Glutamatergic neuron (in vitro differentiated cells): ENCODE measurements at places on chromosomes 16 and 17.
A peak's percentile ranks its signal among the peaks of the same experiment; 100 is the strongest.

GRCh38 chr16:54270711-54271110, 15.9 kb downstream of the IRX3 start:
- H3K27ac ChIP-seq, result no peak overlapping the region
- DNase-seq, result no peak
- no peak overlapping the region for H3K4me3 ChIP-seq
- peaks cover 4% of the 10 kb centered on the region for H3K4me1 ChIP-seq

- peak; percentile 33 for DNase-seq
- no peak overlapping the region for H3K27ac ChIP-seq
- peaks cover 16% of the 10 kb centered on the region for H3K4me1 ChIP-seq
- H3K36me3 ChIP-seq, result peaks cover 3% of the 10 kb centered on the region
- H3K27me3 ChIP-seq, result no peaks in the 10 kb centered on the region
Measured at GRCh38 chr17:61285526-61286320, 113.9 kb upstream of the TBX2 start.

- no peak overlapping the region for H3K4me3 ChIP-seq
- H3K27me3 ChIP-seq, result peaks cover 13% of the 10 kb centered on the region
- no peak for DNase-seq
- no peak overlapping the region for H3K27ac ChIP-seq
Measured at GRCh38 chr16:31711344-31711845, 162.2 kb upstream of the ZNF267 start.

DNA sequence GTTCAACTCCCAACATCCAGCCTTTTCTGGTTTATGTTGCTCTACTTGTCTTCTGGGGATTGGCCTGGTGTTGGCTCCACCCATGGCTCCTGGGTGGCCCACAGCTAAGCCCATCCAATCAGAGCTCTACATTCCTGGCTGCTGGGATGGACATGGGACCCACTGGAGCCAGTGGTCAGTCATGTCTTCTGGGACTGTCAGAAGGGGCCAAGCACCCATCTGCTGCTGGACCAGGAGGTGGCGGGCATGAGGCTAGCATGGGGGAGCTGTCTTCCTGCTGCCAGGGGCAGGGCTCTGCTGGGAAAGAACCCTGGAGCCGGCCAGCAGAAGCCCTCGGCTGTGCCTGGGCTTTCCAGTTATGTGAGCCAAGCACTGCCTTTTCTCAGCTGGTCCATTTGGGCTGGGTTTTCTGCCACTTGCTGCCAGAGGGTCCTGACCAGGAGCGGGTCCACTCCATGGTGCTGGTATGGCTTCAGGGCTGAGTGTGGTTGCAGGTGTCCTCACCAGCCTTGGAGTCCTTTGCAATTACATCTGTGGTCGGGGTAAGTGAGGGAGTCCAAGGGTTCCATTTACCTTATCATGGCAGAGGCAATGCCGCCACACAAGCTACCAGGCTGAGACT, 17.4 kb upstream of the ZNF469 start:
- H3K27me3 ChIP-seq, result no peaks in the 10 kb centered on the region
- H3K4me3 ChIP-seq, result no peak overlapping the region
- no peak overlapping the region for H3K27ac ChIP-seq
- peak; percentile 5 for DNase-seq
- H3K36me3 ChIP-seq, result peaks cover 12% of the 10 kb centered on the region
- H3K4me1 ChIP-seq, result no peaks in the 10 kb centered on the region

- peaks cover 33% of the 10 kb centered on the region for H3K27me3 ChIP-seq
- peaks cover 32% of the 10 kb centered on the region for H3K4me1 ChIP-seq
- H3K27ac ChIP-seq, result peak overlapping the region; percentile 99
- H3K36me3 ChIP-seq, result no peaks in the 10 kb centered on the region
Measured at GRCh38 chr17:81400154-81400977, 5.1 kb downstream of the BAHCC1 start.

DNA sequence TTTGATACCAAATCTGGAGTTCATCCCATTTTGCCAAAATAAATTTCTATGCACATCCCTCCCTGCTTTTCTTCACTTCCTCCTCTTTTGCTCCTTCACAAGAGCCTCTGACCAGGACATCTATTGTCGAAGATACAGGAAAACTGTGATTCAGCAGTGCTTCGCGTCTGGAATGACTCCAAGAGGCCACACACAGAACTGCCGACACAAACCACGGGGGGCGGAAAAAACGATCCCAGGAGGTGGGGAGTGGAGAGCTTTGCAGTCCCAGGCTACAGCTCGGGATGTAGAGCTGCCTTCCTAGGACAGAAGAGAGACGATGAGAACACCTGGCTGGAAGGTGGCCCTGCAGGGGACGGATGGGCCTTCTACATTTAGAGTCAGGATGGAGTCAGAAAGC, 102.8 kb downstream of the XYLT1 start:
- no peaks in the 10 kb centered on the region for H3K36me3 ChIP-seq
- H3K27me3 ChIP-seq, result no peaks in the 10 kb centered on the region
- no peak overlapping the region for H3K4me3 ChIP-seq
- H3K27ac ChIP-seq, result peak overlapping the region; percentile 23

- no peak overlapping the region for H3K4me3 ChIP-seq
- peaks cover 24% of the 10 kb centered on the region for H3K27me3 ChIP-seq
- no peak for DNase-seq
- no peak overlapping the region for H3K27ac ChIP-seq
- peaks cover 4% of the 10 kb centered on the region for H3K36me3 ChIP-seq
Measured at GRCh38 chr17:45424769-45425124, 7.9 kb downstream of the ARHGAP27 start.

GRCh38 chr17:76893623-76894334, 25.6 kb downstream of the MGAT5B start:
- DNase-seq, result no peak
- H3K4me3 ChIP-seq, result no peak overlapping the region
- H3K4me1 ChIP-seq, result peaks cover 6% of the 10 kb centered on the region
- no peak overlapping the region for H3K27ac ChIP-seq
- peaks cover 3% of the 10 kb centered on the region for H3K27me3 ChIP-seq

DNA sequence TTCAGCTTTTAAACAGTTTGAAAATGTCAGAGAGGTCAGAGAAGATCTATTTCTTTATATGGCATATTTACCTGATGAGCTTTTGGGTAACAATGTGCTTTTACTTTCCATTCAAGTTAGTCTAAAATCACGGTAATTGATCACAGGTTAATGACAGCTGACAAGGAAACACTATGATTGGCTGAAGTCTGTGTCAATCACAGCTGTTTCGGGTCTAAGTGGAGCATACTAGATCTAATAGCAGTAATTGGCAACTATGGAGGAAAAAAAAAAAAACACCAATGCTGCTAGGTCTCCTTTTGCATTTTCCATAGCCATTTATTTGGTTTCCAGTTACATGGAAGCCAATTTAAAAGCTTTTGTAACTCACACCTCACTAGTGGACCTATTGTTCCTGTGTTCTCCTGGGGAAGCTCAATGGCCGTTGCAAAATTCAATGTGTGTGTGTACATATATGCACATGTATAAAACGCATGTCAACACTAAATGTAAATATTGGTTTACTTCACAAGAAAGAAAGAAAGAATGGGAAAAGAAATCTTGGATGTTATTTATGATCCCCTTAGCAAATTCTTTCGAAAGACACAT, 568.3 kb upstream of the ZFHX3 start:
- H3K27me3 ChIP-seq, result no peaks in the 10 kb centered on the region
- no peak overlapping the region for H3K4me3 ChIP-seq
- DNase-seq, result no peak
- no peak overlapping the region for H3K27ac ChIP-seq
- no peaks in the 10 kb centered on the region for H3K4me1 ChIP-seq

DNA sequence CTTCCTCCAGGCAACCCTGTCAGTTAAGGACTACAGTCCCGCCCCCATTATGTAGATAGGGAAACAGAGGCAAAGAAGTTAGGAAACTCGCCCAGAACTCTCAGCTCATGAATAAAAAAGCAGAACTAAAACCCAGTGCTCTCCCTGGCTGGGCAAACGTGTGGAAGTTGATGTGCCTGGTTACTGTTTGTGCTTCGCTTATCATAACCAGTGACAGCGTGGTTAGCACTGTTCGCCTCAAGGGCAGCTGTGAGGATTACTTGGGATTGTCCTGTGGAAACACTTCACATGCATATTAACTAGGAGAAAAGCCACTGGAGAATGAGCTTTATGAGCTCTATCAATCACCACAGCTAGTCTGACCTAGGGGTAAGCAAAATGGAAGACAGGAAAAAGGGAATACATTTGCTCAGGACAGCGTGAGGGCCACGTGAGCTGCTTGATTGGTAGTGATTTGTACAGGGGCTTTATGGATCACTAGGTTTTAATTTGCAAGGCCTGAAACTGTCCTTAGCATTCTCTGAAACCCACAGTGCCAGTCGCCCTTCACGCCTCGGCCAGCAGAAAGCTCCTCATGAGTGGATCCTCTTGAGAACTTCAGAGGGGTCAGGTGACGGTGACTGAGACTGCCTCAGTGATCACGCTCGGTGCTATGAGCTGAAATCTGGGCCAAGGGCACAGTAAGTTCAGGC, 19.9 kb downstream of the CYB5D2 start:
- peaks cover 6% of the 10 kb centered on the region for H3K4me1 ChIP-seq
- no peak overlapping the region for H3K27ac ChIP-seq
- no peak overlapping the region for H3K4me3 ChIP-seq

- H3K27ac ChIP-seq, result no peak overlapping the region
- no peaks in the 10 kb centered on the region for H3K36me3 ChIP-seq
- H3K27me3 ChIP-seq, result peaks cover 2% of the 10 kb centered on the region
- no peak for DNase-seq
- no peak overlapping the region for H3K4me3 ChIP-seq
Measured at GRCh38 chr16:9027070-9027799, 63.5 kb upstream of the USP7 start.

GRCh38 chr16:27633221-27633620, 83.3 kb downstream of the KATNIP start:
- peaks cover 20% of the 10 kb centered on the region for H3K4me1 ChIP-seq
- H3K27ac ChIP-seq, result no peak overlapping the region

- no peaks in the 10 kb centered on the region for H3K27me3 ChIP-seq
- no peaks in the 10 kb centered on the region for H3K36me3 ChIP-seq
- H3K27ac ChIP-seq, result no peak overlapping the region
- peaks cover 2% of the 10 kb centered on the region for H3K4me1 ChIP-seq
- no peak overlapping the region for H3K4me3 ChIP-seq
Measured at GRCh38 chr17:60519795-60520194, 6.2 kb downstream of the APPBP2 start.

DNA sequence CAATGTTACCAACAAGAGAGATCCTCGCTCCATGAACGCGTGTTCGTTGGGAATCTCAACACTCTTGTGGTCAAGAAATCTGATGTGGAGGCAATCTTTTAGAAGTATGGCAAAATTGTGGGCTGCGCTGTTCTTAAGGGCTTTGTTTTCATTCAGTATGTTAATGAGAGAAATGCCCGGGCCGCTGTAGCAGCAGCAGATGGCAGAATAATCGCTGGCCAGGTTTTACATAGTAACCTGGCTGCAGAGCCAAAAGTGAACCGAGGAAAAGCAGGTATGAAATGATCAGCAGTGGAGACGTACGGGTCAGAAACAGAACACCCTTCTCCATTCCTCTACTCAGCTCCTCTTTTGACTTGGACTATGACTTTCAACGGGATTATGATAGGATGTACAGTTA, 13.3 kb downstream of the SOCS1 start:
- H3K4me3 ChIP-seq, result no peak overlapping the region
- no peak overlapping the region for H3K27ac ChIP-seq
- H3K36me3 ChIP-seq, result no peaks in the 10 kb centered on the region
- H3K4me1 ChIP-seq, result no peaks in the 10 kb centered on the region
- DNase-seq, result no peak

DNA sequence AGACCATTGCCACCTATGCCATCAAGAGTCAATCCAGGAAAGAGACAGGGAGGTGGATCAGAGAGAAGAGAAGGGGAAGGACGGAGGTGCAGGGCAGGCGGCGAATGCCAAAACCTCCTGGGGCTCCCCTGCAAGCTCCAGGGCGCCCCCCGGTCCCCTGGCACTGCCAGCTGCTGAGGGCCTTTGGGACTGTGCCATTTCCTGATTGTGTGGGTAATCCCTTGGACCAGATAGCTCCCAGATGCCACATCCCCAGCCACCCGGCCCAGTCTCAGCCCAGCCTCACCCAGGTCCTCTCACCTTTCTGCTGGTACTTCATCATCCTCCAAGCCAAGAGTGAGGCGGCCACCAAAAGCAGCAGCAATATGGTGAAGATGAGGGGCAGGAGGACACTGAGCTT, 14.7 kb downstream of the CD300LF start:
- no peak overlapping the region for H3K27ac ChIP-seq
- H3K36me3 ChIP-seq, result peaks cover 5% of the 10 kb centered on the region
- no peaks in the 10 kb centered on the region for H3K4me1 ChIP-seq
- peaks cover 8% of the 10 kb centered on the region for H3K27me3 ChIP-seq
- no peak for DNase-seq

GRCh38 chr16:70588565-70588964, 57.8 kb upstream of the IL34 start:
- no peak overlapping the region for H3K27ac ChIP-seq
- H3K4me3 ChIP-seq, result no peak overlapping the region
- peaks cover 6% of the 10 kb centered on the region for H3K4me1 ChIP-seq
- DNase-seq, result no peak

- DNase-seq, result no peak
- no peak overlapping the region for H3K27ac ChIP-seq
- H3K4me1 ChIP-seq, result no peaks in the 10 kb centered on the region
- H3K36me3 ChIP-seq, result no peaks in the 10 kb centered on the region
Measured at GRCh38 chr16:89183463-89183862, 11.9 kb downstream of the CDH15 start.

DNA sequence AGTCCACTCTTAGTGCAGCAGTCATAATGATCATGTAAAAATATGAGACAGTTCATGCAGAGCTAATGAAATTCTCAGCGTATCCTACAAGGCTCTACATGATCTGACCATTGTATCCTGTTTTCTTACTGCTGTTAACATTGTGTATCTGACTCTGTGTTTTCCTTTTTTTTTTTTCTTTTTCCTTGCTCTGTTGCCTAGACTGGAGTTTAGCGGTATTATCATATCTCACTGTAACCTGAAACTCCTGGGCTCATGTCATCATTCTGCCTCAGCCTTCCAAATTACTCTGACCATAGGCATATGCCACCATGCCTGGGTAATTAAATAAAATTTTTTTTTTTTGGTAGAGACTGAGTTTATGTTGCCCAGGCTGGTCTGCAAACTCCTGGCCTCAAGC, 12.1 kb downstream of the DUS2 start:
- H3K36me3 ChIP-seq, result peaks cover 5% of the 10 kb centered on the region
- no peaks in the 10 kb centered on the region for H3K4me1 ChIP-seq
- H3K27me3 ChIP-seq, result peaks cover 1% of the 10 kb centered on the region
- H3K4me3 ChIP-seq, result peak overlapping the region; percentile 69
- no peak overlapping the region for H3K27ac ChIP-seq
- DNase-seq, result no peak

GRCh38 chr16:69564845-69565670, 708 bp upstream of the NFAT5 start:
- DNase-seq, result no peak
- H3K36me3 ChIP-seq, result no peaks in the 10 kb centered on the region
- H3K4me1 ChIP-seq, result peaks cover 18% of the 10 kb centered on the region
- peaks cover 3% of the 10 kb centered on the region for H3K27me3 ChIP-seq
- H3K27ac ChIP-seq, result peak overlapping the region; percentile 68

GRCh38 chr16:22285080-22285479, 12.1 kb upstream of the POLR3E start:
- DNase-seq, result no peak
- H3K27me3 ChIP-seq, result peaks cover 3% of the 10 kb centered on the region
- peak overlapping the region; percentile 23 for H3K4me3 ChIP-seq

GRCh38 chr17:18191967-18192366, 8.3 kb downstream of the ALKBH5 start:
- no peak overlapping the region for H3K27ac ChIP-seq
- peaks cover 14% of the 10 kb centered on the region for H3K4me1 ChIP-seq
- DNase-seq, result no peak
- no peaks in the 10 kb centered on the region for H3K27me3 ChIP-seq
- no peak overlapping the region for H3K4me3 ChIP-seq

- H3K27ac ChIP-seq, result no peak overlapping the region
- H3K4me3 ChIP-seq, result no peak overlapping the region
- H3K27me3 ChIP-seq, result peaks cover 3% of the 10 kb centered on the region
Measured at GRCh38 chr16:50635505-50636392, 45.4 kb downstream of the SNX20 start.

GRCh38 chr16:59259074-59259949, 525.2 kb upstream of the GOT2 start:
- H3K27me3 ChIP-seq, result no peaks in the 10 kb centered on the region
- DNase-seq, result no peak
- H3K4me3 ChIP-seq, result no peak overlapping the region
